ENCODE measurements at places on chromosomes 5 and 9. TPM values are rescaled to one million over a fixed set of nuclear protein-coding genes. Genes with fewer than 3 reads are reported as not detected.
A peak's percentile ranks its signal among the peaks of the same experiment; 100 is the strongest.

DNA sequence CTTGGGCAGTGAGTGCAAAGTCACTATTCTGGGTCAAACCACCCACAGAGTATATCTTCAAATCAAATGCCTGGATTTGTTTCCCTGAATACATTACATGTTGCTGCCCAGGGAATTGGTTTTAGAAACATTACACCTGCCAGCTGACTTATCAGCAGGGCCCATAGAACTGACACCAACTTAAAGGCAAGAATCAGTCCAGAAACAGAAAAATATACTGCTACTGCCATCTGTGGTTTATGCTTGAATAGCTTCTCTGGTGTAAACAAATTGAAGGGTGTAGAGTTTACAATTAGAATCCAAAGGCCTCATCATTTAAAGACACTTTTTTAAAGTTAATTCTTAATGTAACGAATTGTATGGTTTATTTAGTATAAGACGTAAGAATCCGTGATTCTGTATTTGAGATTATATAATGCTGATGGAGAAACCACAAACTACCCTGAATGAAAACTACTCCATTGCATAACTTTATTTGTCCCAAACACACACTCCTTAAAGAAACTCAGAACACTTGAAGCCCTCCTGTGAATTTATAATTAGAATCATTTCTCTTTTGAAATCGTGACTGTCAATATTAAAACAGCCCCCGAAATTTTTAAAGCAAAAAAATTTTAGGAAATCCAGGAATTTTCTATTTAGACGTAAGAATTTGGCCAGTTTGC, 6.2 kb downstream of the NR6A1 start:
- peak; percentile 39 for DNase-seq

- peak; percentile 94 for DNase-seq
Observed at GRCh38 chr5:143986516-143987212, 174.7 kb downstream of the HMHB1 start.

DNA sequence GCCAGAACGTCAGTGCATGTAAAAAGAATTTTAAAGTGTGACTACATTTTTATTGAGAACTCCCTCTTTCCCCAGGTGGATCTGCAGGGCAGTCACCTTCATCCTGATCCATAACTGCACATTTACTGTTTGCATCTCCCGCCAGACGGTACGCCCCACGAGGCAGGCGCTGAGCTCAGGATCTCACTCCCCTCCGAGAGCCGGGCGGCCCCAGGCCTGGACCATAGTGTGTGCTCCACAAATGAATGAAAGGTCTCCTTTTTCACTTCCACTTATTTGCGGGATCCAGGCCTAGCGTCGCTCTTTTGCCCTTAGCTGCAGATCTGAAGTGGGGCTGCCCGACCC, 378 bp downstream of the DROSHA start:
- no peak for DNase-seq

DNA sequence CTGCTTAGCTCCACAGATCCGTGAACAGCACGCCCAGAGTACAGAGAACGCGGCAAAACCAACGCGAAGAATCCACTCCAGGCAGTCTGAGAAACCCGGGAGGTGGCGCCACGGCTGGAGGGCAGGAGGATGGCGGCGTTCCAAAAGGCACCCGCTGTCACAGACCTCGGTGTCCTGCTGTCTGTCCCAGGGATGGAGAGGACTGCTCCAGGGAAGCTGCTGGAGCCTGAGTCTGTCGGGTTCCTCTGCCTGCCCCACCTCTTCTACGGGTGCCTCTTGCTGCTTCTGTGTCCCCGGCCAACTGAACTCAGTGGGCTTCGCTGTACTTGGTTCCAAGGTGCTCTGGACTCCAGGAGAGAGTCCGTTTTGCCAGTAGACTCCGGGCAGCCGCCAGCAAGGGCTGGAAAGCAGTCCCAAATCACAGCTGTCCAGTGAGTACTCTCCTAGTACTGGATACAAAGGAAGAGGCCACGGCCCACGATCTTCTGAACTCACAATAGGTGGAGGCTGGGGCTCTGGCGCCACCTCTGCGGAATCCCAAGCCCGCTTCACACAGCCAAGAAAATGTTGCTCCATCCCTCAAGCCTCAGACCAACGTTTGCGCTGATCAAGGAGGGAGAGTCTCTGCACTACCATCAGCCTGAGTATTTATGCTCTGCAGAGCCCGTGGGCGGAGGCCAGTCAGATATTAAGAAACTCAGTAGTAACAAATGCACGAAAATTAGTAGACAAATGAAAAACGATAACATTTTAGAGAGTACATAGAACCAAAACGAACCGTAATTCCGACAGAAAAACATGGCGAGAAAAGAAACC, 440 bp downstream of the ANXA2R start:
- DNase-seq = peak; percentile 83

- DNase-seq = no peak
Observed at GRCh38 chr9:124132671-124133147, 121.1 kb downstream of the LHX2 start.

DNA sequence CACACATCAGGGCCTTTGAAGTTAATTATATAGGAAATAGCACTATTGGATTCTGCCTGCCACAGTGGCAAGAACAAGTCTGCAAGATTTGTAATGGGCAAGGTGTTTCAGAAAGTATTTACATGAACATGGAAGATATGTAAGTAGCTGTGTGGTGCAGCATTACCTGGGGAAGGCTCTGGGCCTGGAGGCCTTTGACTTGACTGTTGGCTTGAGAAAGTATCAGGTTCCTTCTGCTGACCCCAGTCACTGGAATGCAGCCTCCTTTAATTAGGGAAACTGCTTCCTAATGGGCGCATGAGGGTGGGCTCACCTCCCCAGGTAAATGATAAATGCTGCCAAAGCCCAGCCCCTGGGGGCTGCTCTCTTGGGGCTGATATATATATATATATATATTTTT, 102.7 kb downstream of the GALNT10 start:
- no peak for DNase-seq

GRCh38 chr9:37798677-37799076, 1.9 kb upstream of the DCAF10 start:
- no peak for DNase-seq

- no peak for DNase-seq
Observed at GRCh38 chr9:78405461-78405860, 108.5 kb downstream of the PSAT1 start.

DNA sequence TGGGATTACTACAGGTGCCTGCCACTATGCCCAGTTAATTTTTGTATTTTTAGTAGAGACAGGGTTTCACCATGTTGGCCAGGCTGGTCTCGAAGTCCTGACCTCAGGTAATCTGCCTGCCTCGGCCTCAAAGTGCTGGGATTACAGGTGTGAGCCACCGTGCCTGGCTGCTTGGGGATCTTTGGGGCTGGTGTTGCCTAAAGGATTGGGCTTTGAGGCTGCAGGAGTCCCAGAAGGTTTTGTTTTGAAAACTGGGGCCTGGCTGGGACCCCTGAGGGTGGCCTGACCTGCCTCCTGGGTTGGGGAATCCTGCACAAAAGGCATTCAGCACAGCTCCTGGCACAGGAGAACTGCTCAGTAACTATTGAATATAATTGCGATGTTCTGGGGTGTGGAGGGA, 25.1 kb upstream of the SHB start:
- DNase-seq = no peak

GRCh38 chr5:180294913-180295555, 3.2 kb upstream of the MAPK9 start:
- no peak for DNase-seq

- DNase-seq = peak; percentile 8
Observed at GRCh38 chr5:129113867-129114266, 19.3 kb downstream of the ISOC1 start.

DNA sequence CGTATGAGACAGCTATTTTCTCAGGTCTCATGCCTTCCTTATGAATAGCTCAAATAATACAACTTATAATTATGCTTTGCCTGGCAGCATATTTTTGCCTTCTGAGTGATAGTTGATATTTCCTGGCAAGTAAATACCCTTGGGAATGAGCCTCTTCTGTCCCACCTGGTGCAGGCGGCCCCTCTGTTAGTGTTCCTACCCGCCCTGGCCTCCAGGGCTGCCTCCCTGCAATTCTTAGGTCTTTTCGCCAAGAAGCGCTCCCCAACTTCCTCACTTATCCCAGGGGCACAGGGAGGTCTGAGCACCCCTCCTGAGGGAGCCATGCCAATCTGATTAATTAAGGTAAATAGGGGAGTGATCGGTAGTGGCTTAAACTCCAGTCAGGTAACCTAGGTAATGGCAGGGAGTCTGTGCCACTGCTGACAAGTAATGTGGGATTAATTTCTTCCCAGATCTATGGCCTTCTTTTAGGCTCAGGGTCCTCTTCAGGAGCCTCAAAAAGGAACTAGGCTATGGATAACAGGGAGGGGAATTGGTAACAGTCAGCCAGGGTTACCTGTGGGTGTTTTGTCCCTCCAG, 81.5 kb downstream of the GALNT10 start:
- DNase-seq = no peak

- DNase-seq = no peak
Observed at GRCh38 chr5:6302684-6303083, 75.7 kb downstream of the MED10 start.

DNA sequence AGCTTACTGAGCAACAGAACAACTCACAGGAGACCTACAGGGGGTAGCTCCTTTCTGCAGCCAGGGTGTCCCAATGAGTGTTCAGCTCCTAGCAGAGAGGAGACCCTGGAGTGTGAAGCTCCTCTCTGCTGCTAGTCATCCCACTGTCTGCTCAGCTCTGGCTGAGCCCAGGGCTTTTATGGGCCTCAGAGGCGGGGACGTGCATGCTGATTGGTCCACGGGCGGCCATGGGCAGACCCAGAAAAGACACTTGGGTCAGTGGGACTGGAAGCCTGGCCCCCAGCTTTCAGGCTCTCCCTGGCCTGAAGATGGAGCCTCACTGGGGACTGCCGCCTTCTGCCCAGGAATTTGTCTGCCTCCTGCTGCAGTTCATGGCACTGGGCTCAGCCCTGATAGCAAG, 40.6 kb downstream of the TSPAN17 start:
- DNase-seq = no peak

GRCh38 chr5:173198049-173198448, 37.0 kb downstream of the NKX2-5 start:
- no peak for DNase-seq

DNA sequence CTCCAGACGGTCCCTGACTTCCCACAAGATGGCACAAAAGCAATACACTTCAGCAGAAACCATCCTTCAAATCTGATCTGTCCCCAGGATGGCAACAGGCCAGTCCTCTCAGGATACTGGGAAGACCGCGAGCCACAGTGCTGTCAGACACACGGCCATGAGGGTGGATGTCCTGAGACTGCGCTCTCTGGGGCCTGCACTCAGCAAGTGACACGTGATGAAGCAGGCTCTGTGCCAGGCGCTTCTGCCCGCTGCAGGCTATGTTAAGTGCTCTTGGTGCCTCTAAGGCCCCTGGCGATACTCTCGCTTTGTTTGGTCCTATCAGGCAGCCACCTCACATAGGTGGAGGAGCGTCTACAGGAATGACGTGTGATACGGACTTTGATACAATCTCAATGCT, 7.1 kb downstream of the BRD9 start:
- DNase-seq = no peak

TDRD7 gene
- total RNA-seq = 12.2 TPM

C5orf52 gene
- not detected for total RNA-seq

SKP1 gene
- total RNA-seq = 271 TPM

PCDHGA10 gene
- 22.2 TPM for total RNA-seq

All from fibroblast of the aortic adventitia (primary cell).